ELF-1 (cell line): ENCODE measurements at places on chromosomes 7 and 10.
A peak's percentile ranks its signal among the peaks of the same experiment; 100 is the strongest.

DNA sequence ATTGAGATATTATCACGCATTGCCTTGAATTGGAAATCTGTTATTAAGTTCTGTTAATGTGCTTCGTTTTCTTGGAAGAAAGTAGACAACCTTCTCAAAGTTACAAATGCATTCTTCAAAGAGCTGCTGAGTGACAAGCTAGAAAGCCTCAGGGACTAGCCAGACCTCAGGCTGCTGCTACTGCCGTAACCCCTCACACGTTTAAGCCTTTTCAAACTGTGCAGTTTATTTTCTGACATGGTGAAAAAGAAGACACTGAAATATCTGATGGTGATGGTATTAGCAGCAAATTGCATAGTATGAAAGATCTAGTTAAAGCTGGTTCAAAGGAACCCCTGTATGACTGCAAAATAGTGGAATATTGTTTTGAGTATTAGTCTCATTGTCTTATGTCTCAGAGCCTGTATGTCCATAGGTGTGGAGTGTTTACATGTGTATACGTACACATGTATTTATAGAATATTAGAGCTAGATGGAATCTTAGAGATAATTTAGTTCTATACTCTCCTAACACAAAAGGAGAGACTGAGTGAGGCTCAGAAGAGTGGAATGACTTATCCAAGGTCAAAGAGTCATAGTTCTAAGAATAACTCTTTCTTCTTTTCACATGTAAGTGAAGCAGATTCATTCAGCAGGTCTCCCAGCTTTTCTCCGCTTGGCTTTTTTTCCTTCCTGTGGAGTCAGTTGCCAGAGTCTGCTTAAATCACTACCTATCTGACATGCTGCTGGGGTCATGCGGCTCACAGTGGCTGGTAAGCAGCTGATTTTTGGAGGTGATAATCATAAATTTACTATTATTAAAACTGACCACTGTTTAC, 431.9 kb downstream of the PLXDC2 start:
- no peak for DNase-seq

- DNase-seq: no peak
Observed at GRCh38 chr10:124110882-124111281, 17.5 kb upstream of the CHST15 start.

DNA sequence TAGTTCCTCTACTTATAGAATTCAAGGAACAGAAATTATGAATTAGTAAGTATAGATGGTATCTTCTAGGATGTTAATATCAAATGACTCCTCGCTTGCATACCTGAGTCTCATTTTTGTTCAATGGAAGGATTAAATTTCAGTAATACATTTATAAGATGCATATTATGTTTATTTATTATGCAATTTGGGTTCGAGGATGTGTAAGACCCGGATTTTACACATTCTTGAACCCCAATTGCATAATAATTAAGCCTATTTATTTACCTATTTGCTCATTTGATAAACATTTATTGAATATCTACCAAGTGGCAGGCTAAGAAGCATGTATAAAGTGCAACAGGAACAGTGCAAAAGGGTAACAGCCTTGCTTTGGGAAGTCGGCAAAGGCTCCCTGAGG, 52.6 kb downstream of the ICA1 start:
- no peak for DNase-seq

- no peak for DNase-seq
Observed at GRCh38 chr10:31897506-31897905, 31.1 kb downstream of the ARHGAP12 start.

- DNase-seq: peak; percentile 48
Observed at GRCh38 chr7:121480566-121481335, 84.6 kb upstream of the FAM3C start.

GRCh38 chr7:92634924-92635519, 44.8 kb upstream of the FAM133B start:
- DNase-seq: no peak

- DNase-seq: peak; percentile 63
Observed at GRCh38 chr10:70970830-70971229, 82.5 kb upstream of the PCBD1 start.

- DNase-seq: no peak
Observed at GRCh38 chr7:28755255-28755654, 202.9 kb downstream of the TRIL start.

GRCh38 chr10:128186959-128187787, 61.0 kb upstream of the MKI67 start:
- DNase-seq: no peak

DNA sequence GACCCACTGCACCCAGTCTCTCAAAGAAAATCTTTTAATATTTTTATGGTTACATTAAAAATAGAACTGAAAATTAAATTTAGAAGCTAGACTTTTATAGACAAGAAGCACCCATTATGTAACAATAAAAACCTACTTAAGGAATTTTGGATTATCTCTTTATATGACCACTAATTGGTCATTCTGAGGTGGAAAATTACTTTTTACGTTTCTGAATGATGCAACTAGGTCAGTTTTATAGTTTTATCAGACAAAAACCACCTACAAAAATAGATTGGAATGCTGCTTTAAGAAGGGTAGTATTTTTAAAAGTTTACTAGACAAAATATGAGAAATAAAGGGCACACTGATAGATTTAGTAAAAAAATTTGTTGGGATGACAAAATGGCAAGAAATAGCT, 16.5 kb downstream of the SYPL1 start:
- DNase-seq: no peak

DNA sequence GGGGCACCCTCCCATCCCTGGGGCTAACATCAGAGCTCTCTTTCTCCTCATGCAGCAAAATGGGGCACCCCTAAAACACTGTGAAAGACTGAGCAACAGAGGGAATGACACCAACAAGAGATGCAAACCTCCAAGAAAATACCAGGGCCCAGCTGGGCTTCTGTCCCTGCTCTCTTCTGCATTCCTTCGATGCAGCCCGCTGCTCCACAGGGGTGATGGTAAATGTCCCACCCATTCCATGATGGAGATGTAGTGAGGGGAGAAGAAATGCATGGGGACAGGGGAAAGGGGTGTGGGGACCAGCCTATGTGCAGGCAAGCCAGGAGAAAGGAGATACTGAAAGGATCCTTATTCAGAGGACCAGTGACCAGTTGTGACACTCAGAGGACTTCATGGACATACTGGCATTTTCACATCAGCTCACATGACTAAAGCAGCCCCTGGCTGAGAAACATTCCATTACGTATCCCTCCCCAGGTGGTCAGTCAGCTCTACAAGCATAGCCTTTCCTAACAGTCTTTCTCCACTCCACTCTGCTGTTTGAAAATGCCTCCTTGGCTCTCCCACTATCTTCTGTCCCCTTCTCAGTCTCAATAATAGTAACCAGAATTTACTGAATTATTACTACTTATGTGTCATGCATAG, 13.3 kb downstream of the SORBS1 start:
- DNase-seq: no peak

DNA sequence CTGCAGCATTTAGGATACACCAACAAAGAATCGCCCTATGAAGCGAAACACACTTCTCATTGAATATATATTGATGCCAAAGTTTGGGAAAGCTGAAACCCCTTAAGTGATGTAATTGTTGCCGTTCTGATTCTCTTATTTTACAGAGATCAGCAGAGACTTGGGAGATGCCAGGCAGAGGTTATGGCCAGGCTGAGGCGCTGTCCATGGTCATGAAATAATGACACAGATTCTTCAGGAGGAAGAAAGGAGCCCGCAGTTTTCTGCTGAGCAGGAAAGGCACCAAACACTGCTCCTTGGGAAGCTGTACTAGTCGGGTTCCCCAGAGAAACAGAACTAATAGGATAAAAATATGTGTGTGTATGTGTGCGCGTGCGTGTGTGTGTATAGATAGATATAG, 566.0 kb downstream of the CALN1 start:
- peak; percentile 57 for DNase-seq

GRCh38 chr10:49090189-49090575, 25.1 kb downstream of the VSTM4 start:
- no peak for DNase-seq

DNA sequence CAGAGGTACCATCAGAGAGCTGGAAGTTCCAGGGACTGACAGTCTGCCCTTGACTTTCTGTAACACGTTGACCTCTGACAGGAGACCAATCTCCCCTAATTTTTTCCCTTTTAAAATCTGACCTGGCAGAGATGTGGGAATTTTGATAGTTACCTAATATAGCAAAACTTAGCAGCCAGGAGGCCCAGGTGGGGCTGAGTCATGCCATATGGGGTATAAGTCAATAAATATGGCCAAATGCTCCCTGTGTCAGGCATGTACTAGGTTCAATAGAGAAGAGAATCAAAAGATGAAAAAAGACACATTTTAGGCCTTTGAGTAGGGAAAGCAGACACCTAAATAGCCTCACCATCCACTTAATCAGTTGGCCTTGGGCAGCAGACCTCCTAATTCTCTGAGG, 6.1 kb upstream of the GRK5 start:
- DNase-seq: no peak

GRCh38 chr7:73734619-73735527, 3.7 kb downstream of the ABHD11 start:
- DNase-seq: peak; percentile 94

- DNase-seq: no peak
Observed at GRCh38 chr10:108862676-108863350, 1060.5 kb downstream of the XPNPEP1 start.

- peak; percentile 8 for DNase-seq
Observed at GRCh38 chr7:110119883-110120581, 970.9 kb upstream of the LRRN3 start.

DNA sequence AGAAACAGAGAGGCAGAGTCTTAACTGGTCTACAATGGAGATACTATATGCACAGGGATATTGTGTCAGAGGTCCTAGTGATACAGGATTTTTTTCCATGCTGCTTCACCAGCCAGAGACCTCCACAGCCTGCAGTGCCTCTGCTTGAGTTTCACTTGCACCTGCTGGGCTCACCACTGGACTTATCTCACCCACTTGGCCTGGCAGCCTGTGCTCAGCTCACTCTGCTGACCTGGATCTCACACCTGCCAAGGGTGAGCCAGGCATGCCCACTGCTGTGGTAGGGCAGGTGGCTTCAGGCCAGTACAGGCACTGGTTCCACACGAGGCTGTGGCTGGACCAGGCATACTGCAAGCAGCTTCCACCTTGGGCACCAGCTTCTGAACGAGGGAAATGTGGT, 36.6 kb downstream of the PNLIPRP3 start:
- no peak for DNase-seq

DNA sequence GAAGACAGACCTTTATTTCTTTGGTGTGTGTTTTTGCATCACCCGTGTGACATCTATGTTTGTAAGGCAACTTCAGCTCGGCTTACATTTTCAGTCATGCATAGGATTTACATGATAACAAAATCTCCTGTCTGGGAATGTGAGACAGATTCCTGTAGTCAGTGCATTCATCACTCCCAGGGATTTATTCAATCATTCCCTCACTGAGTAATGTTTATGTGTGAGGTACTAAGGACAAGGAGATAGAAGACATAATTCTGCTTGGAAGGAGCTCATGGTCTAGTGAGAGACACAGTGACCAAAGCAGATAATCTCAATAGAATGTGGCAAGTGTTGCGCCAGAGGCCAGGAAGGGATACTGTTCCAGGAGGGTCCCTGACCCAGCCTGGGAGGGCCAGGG, 35.2 kb upstream of the BMPER start:
- DNase-seq: no peak

- DNase-seq: no peak
Observed at GRCh38 chr7:54831046-54831643, 72.1 kb upstream of the SEC61G start.
